ENCODE measurements at places on chromosomes 7 and 10. TPM values are rescaled to one million over a fixed set of nuclear protein-coding genes. Genes with fewer than 3 reads are reported as not detected.

DCLRE1C gene
- 8.0 TPM for total RNA-seq

SUN3 gene
- not detected for total RNA-seq

DYDC2 gene
- total RNA-seq = 0.33 TPM

CALHM3 gene
- total RNA-seq = not detected

CRYGN gene
- not detected for total RNA-seq

DNA sequence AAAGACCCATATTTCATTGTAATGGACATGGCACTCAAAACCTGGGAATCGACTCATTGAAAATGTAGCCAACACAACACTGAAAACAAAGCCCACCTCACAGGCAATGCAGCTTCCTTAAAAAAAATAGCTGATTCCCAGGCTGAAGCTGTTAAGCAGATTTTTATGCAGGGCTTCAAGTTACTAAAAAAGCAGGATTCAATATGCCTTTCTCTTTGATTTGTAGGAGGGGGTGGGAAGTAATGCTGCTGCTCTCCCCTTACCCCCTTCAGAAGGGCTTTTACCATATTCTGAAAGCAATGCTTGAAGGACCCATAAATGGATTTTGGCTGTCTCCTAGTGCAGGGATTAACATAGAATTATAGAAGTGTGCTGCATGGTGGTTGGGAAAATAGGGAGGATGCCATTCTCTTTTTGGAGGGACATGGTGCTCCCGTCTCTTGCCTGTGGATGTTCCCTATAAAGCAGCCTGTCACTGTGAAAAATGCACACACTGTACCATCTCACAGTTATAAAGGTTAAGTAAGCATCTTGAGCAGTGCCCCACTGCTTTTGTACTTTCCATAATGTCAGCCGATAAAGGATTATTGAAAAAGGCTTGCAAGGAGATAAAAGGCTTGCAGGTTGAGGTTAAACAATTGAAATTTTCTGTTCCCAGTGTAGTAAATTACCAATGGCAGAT is 262.8 kb downstream of the AUTS2 start:
- DNase-seq = no peak
- no peak overlapping the region for H3K27ac ChIP-seq
- H3K27me3 ChIP-seq = no peaks in the 10 kb centered on the region
- H3K36me3 ChIP-seq = no peaks in the 10 kb centered on the region
- H3K4me1 ChIP-seq = peaks cover 32% of the 10 kb centered on the region

DNA sequence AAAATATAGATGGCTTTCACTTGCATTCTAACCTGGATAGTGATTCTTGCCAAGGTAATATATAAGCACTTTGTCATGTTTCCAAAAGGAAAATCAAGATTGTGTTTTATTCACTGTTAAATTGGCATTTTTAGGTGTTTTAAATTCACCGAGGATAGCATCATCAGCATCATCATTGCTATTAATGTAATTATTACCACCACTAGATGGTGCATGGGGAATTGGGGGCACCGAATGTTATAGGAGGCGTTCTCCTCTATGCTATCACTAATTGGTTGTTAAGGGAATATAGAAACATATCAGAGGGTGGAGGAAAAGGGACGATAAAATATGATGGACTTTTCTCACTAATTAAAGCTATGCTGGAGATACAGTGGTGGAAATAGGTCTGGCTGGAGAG is 95.5 kb downstream of the CELF2 start:
- H3K27ac ChIP-seq = no peak overlapping the region
- H3K4me3 ChIP-seq = no peak overlapping the region
- H3K27me3 ChIP-seq = no peaks in the 10 kb centered on the region
- H3K4me1 ChIP-seq = no peaks in the 10 kb centered on the region
- DNase-seq = no peak

GRCh38 chr10:92523639-92524038 is 50.3 kb downstream of the IDE start:
- H3K4me3 ChIP-seq = no peak overlapping the region
- no peaks in the 10 kb centered on the region for H3K4me1 ChIP-seq

DNA sequence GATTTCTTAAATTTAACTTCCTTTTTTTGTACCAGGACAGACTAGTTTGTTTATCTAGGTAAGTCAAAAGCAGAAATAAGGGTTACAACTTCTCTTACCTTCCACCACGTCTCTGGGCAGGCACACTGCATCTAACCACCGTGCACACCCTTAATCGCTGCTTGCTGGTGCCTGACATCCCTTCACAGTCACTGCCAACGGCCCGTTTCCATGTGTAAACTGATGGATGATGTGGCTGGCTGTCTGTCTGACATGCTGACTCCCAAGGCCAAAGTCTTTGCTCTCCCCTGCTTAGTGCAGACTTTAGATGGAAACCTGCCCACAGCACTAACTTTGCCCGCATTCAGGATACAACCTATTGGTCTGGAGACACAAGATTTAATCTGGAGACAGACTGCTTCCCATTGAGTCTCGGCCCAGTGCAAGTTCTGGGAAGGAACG is 1.1 kb downstream of the TMEM273 start:
- H3K4me3 ChIP-seq = no peak overlapping the region
- H3K4me1 ChIP-seq = no peaks in the 10 kb centered on the region
- no peaks in the 10 kb centered on the region for H3K27me3 ChIP-seq
- DNase-seq = no peak
- no peaks in the 10 kb centered on the region for H3K36me3 ChIP-seq

GRCh38 chr7:132140341-132140740 is 435.9 kb downstream of the PLXNA4 start:
- no peaks in the 10 kb centered on the region for H3K27me3 ChIP-seq
- no peak overlapping the region for H3K27ac ChIP-seq
- no peak for DNase-seq

GRCh38 chr10:51239006-51239405 is 164.7 kb downstream of the PRKG1 start:
- no peaks in the 10 kb centered on the region for H3K36me3 ChIP-seq
- no peak overlapping the region for H3K4me3 ChIP-seq

GRCh38 chr10:33005322-33006301 is 47.6 kb upstream of the ITGB1 start:
- H3K36me3 ChIP-seq = no peaks in the 10 kb centered on the region
- H3K4me1 ChIP-seq = no peaks in the 10 kb centered on the region
- H3K4me3 ChIP-seq = peak overlapping the region; percentile 51
- no peaks in the 10 kb centered on the region for H3K27me3 ChIP-seq
- DNase-seq = peak; percentile 88

DNA sequence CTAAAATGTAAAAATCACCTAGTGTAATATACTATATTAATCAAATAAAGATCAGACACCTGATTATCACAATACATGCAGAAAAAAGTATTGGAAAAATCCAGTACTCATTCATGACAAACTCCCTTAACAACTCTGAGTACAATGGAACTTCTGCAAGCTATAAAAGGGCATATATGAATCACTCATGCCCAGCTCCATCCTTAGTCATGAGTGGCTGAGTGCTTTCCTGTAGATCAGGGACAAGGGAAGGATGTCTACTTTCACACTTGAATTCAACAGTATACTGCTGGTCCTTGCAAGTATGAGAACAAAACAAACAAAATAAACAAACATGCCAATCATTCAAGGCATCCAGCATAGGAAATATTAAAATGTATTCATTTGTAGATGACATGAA is 116.5 kb downstream of the ADARB2 start:
- no peak overlapping the region for H3K27ac ChIP-seq
- no peak for DNase-seq
- H3K27me3 ChIP-seq = no peaks in the 10 kb centered on the region
